ENCODE measurements at places on chromosomes 16 and 17.

- DNase-seq = no peak
Observed at GRCh38 chr17:77510133-77510796, 369.5 kb downstream of the SEC14L1 start.

DNA sequence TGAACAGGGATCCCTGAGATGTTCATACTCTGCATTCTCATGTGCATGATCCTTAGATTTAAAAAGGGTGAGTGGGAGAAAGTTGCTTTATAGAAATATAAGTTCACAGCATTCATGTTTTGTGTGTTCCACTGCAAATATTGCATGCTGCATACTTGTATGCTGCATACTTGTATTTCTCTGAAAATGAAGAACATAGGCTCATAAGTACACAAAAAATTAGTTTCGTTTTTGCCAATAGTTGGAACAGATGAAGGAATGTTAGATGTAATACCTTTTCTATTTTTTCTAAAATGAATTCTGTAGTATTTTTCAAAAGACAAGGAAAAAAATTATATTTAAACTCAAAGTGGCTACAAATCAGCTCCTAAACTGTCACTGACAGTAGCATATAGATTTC, 79.0 kb downstream of the NFAT5 start:
- no peak for DNase-seq

DNA sequence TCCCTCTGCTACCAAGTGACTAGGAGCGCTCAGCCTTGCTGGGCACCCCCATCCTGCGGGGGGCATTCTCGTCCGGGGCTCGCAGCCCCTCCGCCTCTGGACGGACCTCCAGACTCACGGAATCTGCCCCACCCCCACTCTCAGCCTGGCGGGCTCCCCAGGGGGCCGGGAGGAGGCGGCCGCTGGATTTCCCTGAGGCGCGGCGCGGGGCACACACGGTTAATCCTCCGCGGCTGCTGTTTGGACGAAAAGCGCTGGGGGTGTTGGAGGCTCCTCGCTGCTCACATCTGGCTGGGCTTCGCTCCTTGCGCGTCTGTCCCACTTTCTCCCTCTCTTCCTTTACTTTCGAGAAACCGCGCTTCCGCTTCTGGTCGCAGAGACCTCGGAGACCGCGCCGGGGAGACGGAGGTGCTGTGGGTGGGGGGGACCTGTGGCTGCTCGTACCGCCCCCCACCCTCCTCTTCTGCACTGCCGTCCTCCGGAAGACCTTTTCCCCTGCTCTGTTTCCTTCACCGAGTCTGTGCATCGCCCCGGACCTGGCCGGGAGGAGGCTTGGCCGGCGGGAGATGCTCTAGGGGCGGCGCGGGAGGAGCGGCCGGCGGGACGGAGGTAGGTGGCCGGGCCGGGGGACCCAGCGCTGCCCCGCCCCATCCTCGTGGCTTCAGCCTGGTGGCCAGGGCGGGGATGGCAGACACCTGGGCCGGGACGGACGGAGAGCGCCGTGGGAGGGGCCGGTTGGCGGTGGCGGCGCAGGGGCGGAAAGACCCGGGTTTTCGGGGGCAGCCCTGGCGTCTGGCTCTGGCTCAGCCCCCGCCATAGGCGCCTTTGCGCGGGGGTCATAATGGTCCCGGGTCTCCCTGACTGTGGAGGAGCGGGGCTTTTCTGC, at the start of gene C1QTNF1:
C1QTNF1 (plus strand) TSS at position 284 of the 886 bp plus-strand sequence. CDS start 19,800 bp downstream, outside the sequence.
- DNase-seq = no peak

GRCh38 chr17:68847711-68848110, 107.5 kb downstream of the ABCA8 start:
- no peak for DNase-seq

- no peak for DNase-seq
Observed at GRCh38 chr17:48052956-48053757, 5.0 kb downstream of the NFE2L1 start.

- no peak for DNase-seq
Observed at GRCh38 chr16:72142476-72142875, 29.5 kb downstream of the PMFBP1 start.

GRCh38 chr16:16021988-16022682, 72.7 kb downstream of the ABCC1 start:
- no peak for DNase-seq

DNA sequence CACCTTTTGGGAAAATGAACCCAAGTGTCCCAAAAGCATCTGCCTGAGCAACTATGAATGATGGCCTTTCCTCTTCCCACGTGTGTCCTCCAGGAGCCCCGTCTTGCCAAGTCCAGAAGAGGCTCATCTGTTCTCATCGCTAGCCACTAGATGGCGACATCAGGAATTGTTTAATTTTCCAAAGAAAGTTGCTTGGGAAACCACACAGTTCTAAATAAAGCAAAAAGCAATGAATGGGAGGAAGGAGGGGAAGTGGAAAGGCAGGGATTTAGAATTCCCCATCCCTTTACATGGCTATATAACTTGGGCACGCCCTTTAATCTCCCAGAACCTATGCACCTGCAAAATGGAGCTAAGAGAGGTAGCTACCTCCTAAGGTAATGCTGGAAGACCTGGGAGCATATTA, 9.0 kb upstream of the CDH5 start:
- no peak for DNase-seq

DNA sequence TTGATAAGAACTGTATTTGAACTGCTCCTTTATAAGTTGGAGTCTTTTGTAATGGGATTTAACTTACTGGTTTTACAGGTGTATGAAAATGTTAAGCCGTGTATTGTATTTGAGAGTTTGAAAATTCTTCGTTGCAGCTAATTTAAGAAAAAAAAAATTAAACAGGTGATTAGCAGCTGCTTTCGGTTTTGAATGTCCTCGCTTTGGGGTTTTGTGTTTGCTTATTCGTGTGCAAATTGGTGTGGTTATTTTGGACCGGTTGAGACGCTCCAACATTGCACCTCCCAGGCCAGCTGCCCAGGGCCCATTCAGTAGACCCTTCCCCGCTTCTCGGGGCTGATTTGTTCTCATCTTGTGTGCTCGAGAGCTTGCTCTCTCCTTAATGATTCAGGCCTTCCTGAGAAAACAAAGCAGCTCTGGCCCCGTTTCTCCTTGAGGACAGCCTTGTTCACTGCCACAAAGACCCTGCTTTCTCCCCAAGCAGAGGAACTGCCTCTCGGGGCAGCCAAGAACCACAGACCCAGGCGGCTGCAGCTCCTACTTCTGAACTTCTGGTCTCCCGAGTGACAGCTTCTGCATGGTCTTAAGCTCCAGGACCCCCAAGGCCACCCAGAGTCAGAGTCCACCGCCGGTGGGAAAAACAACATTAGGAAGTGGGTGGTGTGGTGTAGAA, 100.5 kb downstream of the MSI2 start:
- no peak for DNase-seq

GRCh38 chr16:58399718-58400633, 7.7 kb downstream of the GINS3 start:
- DNase-seq = no peak

DNA sequence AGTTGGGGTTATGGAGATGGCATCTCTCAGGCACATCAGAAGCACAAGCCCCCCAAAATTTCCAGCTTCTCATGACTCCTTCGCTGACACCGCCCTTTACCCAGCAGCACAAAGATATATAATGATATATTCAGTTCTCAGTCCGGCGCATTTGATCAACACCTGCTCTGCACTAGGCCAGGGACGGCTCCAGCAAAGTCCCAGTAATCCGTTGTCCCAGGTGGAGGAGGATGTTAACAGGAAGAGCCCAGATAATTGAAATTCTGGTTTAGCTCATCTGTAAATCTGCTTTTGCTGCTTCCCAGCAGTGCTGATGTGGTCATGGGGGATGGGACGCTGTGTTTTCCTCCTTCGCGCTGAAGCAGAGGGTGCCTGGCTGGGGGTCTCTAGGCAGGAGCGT, 131.5 kb downstream of the OR1D5 start:
- no peak for DNase-seq

DNA sequence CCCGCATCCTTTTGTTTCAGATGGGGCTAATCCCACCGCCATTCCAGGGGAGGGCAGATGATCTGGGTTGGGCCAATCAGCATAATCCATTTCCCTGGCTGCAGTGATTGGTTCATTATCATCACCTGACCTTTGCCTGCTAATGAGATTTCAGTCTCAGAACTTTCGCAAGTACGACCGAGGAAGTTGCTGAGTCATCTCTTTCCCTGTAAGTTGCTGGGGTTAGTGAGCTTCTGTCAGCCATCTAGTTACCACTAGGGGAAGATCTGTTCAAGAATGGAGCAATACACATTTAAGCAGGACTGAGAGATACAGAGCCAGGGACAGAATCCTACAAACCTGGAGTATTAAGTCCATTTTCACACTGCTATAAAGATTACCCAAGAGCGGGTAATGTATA, 65.3 kb upstream of the NUDT7 start:
- DNase-seq = no peak
